ENCODE measurements at places on chromosomes 7 and 10.

DNA sequence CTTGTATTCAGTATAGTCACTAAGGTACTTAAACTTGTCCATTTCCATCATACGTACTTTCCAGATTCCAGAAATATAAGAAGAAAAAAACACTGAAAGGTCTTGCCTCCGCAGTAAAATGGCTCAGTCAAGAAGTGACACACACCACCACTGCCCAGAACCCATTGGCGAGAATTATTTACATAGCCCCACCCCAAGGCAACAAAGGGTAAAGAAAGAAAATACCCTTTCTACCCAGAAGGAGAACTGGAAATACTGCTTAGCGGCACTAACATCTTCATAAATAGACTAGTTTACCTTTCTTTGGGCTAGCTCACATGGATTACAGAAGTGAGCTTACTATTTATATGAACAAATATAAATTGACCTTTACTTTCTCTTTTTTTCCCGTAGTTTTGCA is 194.0 kb downstream of the PPP1R9A start:
- DNase-seq, result no peak

DNA sequence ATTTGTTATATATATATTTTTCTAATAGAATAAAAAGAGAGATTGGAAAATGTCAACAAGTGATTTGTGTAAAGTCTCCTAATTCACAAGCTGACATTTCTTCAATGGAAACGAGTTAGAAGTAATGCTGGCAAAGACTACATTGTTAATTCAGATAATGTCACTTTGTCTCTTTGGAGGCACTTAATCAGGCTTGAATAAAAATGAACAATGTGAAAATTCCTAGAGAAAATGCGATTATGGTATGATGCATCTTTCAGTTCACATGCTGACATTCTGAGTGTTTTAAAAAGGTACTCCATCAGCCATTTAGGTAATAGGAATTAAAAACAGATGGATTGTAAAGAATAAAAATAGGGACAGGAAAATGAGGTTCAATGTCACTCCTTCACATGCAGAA is 100.1 kb downstream of the SLC13A1 start:
- no peak for DNase-seq

DNA sequence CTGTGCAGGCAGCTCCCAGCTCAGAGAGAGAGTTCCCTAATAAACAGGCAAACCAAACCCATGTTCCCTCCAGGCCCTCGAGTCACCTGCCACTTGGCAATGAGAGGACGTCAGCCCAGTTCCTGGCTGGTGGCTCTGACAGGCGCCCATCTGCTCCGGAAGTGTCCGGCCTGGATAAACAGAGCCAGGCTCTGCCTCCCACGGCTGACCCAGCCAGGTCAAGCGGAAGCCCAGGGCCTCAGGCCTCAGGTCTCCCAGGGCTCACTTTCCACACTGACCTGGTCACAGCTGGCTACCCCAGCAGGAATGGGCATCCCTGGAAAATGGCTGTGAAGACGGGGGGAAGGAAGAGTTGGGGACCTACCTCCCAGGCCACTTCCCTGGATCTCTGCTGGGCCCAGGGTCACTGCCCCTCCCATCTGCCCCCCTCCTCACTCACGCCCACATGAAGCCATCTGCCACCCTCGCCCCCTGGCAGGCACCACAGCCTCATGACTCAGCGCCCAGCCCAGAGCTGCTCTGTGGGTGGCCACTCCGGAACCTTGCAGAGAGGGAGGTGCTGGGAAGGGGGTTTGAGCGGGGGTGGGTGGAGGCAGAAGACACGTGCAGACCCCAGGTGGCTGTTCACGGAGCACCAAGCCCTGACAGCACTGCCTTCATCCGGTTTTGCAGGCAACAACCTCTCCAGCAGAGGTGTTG is 37.4 kb upstream of the DUSP5 start:
- peak; percentile 36 for DNase-seq

DNA sequence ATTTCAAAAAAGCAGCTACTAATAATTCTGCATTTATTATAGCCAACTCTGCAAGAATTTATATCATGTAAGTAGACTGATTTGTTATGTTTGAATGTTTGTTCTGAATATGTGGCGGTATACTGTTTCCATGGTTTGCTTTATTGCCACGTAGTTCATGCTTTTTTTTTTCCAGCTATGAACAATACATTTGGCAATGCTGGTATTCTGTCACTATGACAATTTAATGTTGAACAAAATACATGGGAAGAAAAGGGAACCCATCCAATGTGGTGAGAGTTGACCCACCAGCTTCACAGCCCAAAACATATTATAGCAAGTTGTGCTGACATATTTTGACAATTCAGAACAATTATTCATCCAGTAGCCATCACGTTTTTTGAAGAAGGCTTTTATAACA is 145.6 kb downstream of the CCDC71L start:
- no peak for DNase-seq
